A549 (cell line): ENCODE measurements at places on chromosomes 1 and 21. TPM values are rescaled to one million over a fixed set of nuclear protein-coding genes. Genes with fewer than 3 reads are reported as not detected.

Gene LDLRAD2
- 0.03 to 0.08 TPM (median 0.05 TPM) in 3 replicates for polyA plus RNA-seq

Gene LMOD1
- not detected in 3 replicates for polyA plus RNA-seq

Gene PPCS
- 30.2 to 32.7 TPM (median 32.5 TPM) in 3 replicates for polyA plus RNA-seq

Gene ZBTB8A
- 2.5 to 2.7 TPM (median 2.6 TPM) in 3 replicates for polyA plus RNA-seq

Gene SLC22A15
- 0.54 to 0.81 TPM (median 0.74 TPM) in 3 replicates for polyA plus RNA-seq

DNA sequence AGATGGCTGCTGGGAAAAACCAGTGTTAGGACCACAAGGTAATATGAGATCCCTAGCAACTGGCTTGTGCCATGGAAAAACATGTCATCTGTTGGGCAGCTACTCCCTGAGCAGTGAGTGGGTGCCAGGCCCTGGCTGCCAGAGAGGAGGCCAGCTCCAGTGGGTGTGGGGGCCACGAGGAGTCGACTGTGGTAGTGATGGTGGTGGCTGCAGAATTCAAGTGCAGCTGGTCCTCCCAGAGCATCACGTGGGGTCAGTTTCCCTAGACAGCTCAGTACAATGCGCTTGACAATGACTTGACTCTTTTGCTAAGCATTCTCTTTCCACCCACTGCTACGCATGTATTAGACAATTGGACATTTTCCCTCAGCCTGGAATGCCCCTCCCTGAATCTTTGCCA is 14.5 kb upstream of the CDC42 start:
- no peak for DNase-seq
